ENCODE measurements at places on chromosomes 2 and 18.
A peak's percentile ranks its signal among the peaks of the same experiment; 100 is the strongest.

DNA sequence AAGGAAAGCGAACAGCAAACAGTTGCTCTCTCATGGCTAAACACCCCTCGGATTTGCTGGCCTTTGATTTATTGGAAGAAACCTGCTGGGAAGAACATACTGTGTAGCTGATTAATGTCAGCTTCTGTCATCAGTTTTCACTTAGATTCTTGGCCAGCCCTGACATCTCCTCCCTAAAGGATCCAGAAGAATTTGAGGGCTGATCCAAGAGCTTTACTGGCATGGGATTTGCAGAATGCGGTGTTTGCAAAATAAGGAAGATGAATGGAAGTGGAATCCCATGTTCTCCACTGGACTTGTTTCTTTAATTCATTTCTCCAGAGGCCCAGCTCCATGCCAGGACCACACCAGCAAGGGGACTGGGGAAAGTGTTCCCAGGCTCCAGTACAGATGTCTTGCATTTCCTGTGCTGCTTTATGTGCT is 80.5 kb downstream of the RDH14 start:
- no peak for DNase-seq

DNA sequence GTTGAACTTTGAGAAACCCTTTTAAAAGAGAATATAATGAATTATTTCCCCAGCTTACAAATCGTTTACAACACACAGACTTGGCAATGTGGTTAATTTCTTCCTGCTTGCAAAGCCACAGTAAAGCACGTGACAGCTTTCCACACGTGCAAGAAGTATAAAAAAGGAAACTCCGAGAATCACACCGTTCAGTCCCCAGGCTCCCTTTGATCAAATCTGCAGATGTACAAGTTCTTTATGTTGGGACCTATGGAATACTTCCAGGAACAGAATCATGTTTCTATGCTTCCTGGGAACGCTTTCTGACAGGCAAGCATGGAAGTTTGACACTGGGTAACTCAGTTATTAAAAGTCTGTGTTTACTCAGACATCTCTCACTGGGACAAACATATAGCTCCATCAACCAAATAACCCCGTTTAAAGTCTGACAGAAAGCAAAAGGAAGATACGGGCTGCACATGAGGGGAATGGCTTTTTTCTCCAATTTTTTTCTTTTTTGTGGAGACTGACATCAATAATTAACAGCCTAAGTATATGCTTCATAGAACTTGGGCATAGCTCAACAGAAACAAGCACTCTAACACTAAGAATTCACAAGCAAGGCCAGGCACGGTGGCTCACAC is 134.8 kb downstream of the EIPR1 start:
- peak; percentile 27 for DNase-seq

DNA sequence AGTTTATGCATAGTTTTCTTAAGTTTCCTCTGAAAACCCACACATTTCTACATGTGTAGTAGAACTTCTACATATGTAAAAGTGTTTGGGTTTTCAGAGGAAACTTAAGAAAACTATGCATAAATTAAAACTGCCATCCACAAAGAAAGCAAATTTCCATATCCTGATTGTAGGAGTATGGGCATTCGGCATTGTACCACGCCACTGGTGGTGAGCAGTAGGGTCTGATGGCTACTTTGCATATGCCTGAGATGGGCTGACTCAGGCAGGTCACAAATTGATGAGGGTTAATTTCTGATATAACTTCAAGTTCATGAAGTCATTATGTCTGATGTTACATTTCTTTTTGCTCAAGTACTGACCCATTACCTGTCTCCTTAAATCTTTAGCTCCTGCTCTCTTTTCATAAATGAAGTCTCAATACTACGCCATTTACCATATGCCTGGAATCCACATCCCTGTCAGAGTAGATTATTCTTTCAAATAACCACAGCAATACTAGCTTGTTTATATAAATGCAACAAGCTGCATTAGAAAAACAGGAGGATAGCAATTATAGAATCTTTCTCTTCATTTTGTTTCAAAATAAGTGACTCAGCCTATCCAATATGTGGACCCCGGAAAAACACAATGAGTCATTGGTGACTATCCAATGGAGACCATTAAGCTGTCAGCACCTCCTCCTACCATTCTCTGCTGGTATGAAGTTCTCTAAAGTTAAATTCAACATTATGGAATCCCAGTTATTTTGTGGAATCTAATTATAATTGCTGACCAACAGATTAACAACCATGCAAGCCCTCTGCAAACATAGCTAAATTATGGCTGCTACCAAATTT is 355.2 kb upstream of the UBE2E3 start:
- DNase-seq: peak; percentile 92

DNA sequence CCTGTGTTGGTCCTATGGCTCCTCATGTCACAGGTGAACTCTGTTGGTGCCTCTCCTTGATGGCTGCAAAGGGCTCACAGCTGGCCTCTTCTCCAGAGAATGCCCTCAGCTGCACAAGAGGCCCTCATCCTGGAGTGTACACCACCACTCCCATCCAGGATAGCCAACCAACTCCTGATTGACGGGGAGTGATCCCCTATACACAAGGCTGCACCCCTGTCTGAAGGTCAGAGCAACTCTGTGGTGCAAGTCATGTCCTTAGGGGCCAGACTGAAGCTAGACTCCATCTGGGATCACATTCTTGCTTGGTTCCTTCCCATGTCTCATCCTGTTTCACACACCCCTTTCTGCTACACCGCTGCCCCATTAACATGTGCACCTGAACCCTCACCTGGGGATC is 41.7 kb upstream of the ATL2 start:
- DNase-seq: no peak

DNA sequence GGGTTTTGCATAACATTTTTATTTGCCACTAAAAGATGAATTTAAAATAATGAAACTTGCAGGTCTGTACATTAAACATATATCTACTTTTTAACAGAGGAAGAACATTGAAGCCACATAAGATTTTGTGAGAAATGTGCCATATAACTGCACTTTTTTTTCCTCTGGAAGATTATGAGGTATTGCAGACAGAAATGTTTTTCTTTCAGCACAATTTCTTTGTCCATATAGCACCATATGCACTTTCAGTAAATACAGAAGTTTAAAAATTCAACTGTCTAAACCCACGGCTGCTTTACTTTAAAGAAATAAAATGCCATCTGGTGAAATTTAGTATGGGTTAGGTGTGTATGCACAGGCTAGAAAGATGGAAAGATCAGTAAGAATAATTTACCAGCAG is 470 bp upstream of the FAP start:
- DNase-seq: no peak

- no peak for DNase-seq
Measured at GRCh38 chr2:64932371-64933216, 56.6 kb upstream of the SLC1A4 start.

GRCh38 chr2:126825316-126825715 is 73.4 kb upstream of the TEX51 start:
- no peak for DNase-seq

DNA sequence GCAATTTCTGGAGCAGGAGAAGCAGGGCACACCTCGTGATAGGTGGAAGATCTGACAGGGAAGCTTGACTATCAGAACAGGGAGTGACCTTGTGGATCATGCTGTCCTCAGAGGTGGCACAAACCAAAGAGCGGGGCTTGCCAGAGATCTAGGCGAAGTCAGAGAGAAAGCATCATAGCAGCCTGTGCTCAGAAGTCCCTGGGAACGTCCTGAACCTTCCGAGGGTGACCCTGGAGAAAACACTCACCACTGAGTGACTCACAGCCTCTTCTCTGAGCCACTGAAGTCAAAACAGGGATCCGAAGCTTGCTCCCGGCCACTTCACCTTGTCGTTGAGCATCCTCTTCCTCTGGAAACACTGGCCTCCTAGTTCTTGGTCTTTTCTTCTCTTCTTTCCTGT is 56.7 kb downstream of the IL1R2 start:
- peak; percentile 73 for DNase-seq

GRCh38 chr2:207513551-207514257 is 16.1 kb upstream of the CREB1 start:
- peak; percentile 96 for DNase-seq

- DNase-seq: no peak
Measured at GRCh38 chr2:174587579-174587978, 10.0 kb downstream of the WIPF1 start.

GRCh38 chr2:10220902-10221391 is 81.8 kb upstream of the HPCAL1 start:
- DNase-seq: peak; percentile 87

DNA sequence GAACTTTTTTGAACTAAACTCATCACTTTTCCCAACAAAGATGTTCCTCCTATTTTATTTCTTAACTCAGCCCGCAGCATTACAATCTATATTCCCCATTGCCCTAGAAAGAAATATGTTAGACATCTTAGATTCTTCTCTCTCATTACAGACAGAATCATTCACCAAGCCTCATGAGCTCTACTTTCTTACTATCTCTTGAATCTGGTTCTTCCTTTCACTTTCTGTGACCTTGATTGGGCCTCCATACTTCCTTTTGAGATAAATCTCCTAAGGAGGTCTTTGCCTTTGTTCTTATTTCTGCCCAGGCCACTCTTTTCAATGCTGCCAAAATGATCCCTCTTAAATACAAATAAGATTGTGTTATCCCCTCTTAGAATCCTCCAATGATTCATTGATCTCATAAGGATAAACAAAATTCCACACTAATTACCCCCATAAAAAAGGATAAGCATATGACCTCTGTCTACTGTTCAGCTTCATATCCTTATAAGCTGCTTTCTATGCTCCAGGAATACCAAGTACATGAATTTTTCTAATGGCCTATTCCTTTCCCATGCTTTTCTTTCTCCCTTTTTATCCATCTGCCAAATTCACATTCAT is 400.0 kb downstream of the ARHGAP15 start:
- no peak for DNase-seq

GRCh38 chr18:54946149-54946581 is 13.1 kb downstream of the CCDC68 start:
- DNase-seq: peak; percentile 33

DNA sequence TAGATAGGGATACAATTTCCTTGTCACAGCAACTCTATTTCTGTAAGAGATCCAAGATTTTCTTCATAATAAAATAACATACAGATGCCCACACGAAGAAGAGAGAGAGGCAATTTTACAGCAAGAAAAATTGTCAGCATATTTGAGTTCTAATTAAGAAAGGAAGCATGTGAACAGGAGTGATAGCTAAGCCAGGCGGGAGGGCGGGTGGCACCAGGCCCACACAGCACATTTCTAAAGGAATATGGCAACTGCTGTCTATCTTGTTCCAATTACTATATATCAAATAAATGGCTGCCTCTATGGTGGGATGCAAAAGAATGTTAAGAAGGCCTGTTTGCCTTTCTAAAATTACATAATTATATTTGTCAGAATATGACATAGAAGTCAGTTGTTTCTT is 248.3 kb upstream of the DOK6 start:
- DNase-seq: no peak

GRCh38 chr18:50401888-50402287 is 27.0 kb downstream of the SKA1 start:
- DNase-seq: peak; percentile 7

DNA sequence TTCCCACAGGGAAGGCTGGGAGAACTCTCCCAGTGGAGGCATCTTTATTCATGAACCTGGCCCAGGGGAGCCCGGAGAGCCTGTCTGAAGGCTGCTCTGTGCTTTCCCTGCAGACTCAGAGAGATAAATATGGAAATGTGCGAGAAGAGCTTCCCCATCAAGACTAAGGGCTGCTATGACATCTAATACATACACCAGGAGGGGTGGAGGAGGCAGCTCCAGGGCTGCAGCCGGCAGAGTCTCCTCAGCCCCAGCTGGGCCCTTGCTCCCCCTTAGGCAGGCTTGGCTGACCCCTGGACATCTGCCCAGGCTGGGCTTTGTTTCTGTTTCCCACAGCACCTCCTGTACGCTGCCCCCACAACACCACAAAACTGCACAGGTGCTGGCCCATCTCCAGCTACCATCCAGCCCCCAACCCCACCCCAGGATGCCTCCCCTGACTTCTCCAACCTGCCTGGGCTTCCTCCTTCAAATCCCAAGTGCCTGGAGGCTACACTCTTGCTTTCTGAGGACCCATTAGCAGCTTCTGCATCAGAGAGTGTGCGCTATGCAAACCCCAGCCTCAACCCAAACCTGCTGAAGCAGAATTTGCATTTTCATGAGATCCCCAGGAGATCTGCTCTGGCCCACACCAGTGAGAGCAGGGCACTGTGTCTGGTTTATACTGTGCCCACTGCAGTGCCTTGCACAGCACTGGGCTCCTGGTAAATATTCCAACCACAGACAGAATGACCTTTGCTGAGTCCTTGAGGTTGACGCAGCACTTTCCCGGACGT is 96.8 kb downstream of the VSNL1 start:
- DNase-seq: no peak

GRCh38 chr2:15932394-15933183 is 7.8 kb upstream of the MYCN start:
- no peak for DNase-seq

GRCh38 chr2:45941531-45942236 is 290.2 kb downstream of the PRKCE start:
- DNase-seq: no peak

DNA sequence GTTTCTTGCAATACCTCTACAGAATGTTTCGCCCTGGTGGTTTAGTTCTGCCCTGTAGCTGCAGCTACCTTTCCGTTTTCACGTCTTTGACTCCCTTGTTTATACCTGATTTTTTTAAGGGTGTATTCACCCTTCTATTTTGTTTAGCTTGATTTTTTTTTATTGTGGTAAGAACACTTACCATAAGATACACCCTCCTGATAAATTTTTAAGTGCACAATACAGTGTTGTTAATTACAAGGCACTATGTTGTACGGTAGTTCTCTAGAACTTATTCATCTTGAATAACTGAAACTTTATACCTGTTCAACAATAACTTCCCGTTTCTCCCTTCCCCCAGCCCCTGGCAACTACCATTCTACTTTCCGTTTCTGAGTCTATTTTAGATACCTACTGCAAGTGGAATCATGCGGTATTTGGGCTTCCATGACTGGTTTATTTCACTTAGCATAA is 48.9 kb upstream of the NABP1 start:
- no peak for DNase-seq

DNA sequence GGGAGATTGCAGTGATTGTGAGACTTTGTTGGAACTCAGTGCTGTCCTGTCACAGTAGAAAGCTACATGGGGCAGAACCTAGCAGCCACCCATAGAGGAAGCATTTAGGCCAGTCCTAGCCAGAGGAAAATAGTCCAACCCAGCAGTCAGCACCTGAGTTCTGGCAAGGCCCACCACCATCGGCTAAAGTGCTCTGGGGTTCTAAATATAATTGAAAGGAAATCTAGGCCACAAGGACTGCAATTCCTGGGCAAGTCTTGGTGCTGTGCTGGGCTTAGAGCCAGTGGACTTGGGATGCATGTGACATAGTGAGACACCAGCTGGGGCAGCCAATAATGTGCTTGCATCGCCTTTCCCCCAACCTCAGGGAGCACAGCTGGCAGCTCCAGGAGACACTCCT is 28.9 kb upstream of the ACTR2 start:
- DNase-seq: peak; percentile 35

GRCh38 chr2:36197181-36197971 is 158.2 kb upstream of the CRIM1 start:
- no peak for DNase-seq

- DNase-seq: no peak
Measured at GRCh38 chr2:24076849-24077534, 866 bp upstream of the SF3B6 start.

DNA sequence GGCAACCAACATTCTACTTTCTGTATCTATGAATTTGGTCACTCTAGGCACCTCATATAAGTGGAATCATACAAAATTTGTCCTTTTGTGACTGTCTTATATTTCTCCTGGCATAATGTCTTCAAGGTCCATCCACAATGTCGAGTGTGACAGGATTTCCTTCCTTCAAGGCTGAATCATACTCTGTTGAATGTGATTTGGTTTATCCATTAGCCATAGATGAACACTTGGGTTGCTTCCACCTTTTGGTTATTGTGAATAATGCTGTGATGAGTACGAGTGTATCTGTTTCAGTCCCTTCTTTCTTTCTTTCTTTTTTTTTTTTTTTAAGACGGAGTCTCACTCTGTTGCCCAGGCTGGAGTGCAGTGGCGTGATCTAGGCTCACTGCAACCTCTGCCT is 311.3 kb downstream of the TGIF1 start:
- no peak for DNase-seq

Measured in IMR-90 (cell line).